AG04450 (cell line): ENCODE measurements at places on chromosomes 11 and 22.

DNA sequence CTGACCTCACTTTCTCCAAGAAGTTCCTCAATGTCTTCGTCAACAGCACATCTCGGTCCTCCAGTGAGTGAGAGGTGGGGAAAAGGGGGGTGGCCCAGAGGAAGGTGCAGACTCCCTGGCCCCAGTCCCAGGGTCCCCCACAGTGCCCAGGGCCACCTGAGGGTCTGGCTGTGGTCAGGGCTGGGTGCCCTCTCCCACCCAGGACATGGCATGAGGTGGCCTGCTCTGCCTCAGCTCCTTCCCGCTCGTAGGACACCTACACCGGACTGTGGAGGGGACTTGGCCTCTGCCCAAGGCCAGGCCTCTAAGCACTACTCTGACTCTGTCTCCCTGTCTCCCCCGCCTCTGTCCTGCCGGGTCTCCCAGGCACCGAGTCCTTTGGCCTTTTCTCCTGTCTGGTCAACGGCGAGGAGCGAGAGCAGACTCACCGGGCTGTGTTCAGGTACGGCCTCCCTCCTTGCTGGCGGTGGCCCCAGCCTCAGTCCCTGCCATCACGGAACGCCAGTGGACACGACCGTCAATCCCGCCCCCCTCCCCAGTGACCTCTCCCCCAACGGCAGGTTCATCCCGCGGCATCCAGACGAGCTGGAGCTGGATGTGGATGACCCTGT is 4.5 kb downstream of the MAPK8IP2 start:
- DNase-seq: no peak

GRCh38 chr11:13119941-13120520 is 110.9 kb downstream of the RASSF10 start:
- no peak for DNase-seq

GRCh38 chr11:66230156-66230555 is 38.3 kb upstream of the RAB1B start:
- no peak for DNase-seq

- DNase-seq: no peak
These were observed 29.7 kb downstream of the OR10A6 start for GRCh38 chr11:7901319-7901854.

DNA sequence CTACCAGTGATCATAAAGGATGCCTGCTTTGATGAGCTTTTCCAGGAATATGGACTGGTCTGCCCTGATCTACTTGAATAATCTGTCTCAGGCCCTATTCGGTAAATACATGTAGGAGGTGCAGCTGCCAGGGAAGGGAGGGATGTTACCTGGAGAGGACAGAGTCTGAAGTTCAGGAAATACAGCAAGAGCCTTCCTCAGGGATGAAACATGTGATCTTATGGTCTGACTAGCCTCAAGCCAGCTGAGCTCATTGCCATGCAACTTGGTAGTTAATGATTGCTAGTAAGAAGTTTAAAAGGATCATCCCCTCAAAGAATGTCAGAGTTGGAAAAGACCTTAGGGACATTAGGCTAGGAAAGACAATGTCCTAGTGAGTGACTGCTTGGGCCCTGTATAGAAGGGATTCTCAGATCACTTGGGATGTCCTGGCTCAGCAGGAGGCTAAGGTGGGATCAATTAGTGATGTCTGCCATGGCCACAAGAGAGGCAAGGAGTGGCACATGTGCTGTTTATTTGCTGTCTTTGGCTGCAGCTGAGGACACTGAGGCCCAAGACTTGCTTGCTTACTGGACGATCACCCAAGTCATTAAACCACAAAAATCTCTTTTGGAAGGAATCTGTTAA is 18.5 kb downstream of the PTPRJ start:
- no peak for DNase-seq

DNA sequence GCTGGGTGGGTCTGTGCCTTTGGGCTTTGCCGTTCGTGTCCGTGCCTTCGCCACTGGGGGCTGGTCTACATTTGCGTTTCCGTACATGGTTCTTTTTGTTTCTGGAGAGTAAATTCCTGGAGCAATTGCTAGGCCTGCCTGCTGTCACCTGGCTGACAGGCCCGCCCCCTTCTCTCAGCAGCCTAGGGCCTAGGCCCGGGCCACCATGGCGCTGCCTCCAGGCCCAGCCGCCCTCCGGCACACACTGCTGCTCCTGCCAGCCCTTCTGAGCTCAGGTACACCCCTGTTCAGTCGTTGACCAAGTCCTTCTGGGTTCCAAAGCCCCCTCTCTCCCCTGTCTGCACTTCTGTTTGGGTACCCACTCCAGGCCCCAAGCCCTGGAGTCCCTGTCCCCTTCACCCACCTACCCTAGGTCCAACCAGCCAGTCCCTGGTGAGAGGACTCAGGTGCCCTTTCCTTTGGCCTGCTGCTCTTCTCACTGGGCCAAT is 649 bp downstream of the TMEM25 start:
- DNase-seq: no peak

GRCh38 chr22:18905540-18906409 is at the start of gene DGCR6:
Gene DGCR6 (plus strand): TSS chr22:18906320. CDS start chr22:18906375, 55 bp downstream.
- DNase-seq: no peak

- DNase-seq: no peak
These were observed 54.5 kb downstream of the HIPK3 start for GRCh38 chr11:33311680-33312079.

GRCh38 chr11:121706884-121707420 is 254.2 kb upstream of the SORL1-AS1 start:
- no peak for DNase-seq
